ENCODE measurements at places on chromosomes 11 and 22.

DNA sequence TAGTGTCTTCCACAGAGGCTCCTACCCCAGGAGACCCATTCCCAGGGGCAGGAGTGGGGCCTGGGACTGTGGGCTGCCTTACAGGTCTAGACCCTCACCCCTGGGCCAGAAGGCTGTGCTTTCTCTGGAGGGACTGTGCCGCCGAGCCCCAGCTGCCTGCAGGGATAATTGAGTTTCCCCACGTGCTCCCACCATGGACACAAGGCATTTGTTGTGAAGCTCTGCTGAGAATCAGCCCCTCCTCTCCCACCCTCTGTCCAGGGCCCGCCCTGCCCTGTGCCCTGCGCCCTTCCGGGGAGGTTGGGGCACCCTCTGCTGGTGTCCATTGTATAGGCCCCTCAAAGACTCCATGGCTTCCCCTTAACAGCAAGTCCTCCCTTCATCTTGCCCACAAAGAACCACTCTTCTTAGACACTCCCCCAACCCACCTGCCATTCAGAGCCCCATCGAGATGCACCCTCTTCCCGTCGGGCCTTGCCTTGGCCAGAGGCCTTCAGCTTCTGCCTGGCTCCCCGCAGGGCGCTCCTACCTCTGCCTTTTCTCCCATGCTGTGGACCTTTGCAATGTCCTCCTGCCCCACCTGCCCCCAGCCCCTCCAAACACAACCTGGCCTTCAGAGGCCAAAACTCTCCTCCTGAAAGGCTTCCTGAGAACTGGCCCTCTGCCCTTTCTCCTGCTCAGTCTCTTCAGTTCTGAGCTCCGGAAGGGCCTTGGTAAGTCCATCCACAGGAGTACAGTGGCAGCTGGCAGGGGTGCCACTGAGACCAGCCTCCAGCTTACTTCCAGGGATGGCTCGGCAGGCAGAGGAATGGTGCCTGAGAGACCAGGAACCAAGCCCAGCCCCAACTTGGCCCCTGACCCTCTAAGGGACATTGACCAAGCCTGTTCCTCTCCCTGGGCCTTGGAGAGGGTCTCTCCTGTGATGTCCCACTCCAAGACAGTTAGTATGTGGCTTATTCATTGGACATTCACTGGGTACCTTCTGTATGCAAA lies 22.4 kb downstream of the DUSP8 start:
- no peak for DNase-seq

GRCh38 chr11:656866-657265 lies 19.8 kb downstream of the DRD4 start:
- DNase-seq = no peak

GRCh38 chr11:78359921-78360320 lies 57.7 kb downstream of the GAB2 start:
- no peak for DNase-seq

DNA sequence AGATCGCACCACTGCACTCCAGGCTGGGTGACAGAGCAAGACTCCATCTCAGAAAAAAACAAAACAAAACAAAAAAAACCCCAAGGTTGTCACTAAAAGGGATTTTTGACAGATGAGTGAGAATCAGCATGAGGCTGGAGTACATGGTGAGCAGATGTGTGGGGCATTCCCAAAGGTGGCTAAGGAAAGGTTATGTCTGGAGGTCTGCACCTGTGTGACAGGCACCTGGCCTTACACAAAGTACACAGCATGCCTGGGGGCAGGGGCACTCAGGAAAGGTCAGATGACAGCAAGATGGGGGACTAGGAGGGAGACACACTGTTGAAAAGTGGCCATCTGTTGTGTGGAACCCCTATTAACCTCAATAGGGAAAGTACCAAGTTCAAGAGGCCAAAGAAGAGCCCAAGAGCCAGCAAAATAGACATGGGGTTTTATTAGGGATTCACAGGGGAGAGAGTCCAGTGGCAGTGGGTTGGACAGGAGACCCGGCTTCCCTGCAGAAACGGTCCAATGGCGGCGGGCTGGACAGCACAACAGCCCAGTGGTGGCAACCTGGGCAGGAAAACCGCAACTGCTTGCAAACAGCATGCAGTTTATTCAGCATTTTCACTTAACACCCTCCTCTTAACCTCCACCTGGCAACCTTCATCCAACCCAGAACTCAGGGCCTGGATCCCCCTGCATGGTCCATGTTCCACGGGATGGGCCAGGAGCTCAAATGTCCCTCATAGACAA lies 101.1 kb downstream of the MICAL2 start:
- DNase-seq = no peak

DNA sequence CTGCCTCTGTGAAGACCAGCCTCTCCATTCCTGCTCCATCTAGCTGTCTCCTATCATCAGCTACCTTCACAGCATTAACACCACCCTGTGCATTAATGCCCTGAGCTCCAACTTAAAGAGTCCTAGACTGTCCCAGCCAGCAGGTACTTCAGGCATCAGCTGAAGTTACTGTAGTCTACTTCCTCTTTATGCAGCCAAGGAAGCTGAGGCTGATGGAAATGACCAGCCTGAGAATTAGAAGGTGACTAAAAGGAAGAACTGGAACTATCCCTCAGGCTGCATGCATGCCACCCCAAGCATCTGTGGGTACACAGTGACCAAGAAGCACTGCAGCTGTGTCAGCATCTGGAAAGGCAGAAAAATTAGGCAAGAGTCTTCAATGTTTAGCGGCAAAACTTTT lies 28.2 kb downstream of the MS4A10 start:
- no peak for DNase-seq
